ENCODE measurements at places on chromosomes 7 and 10. TPM values are rescaled to one million over a fixed set of nuclear protein-coding genes. Genes with fewer than 3 reads are reported as not detected.
A peak's percentile ranks its signal among the peaks of the same experiment; 100 is the strongest.

Gene H2BK1
- not detected for total RNA-seq

Gene LRGUK
- 0.12 TPM for total RNA-seq

Gene FAM25G
- not detected for total RNA-seq

Gene STAMBPL1
- 8.1 TPM for total RNA-seq

Gene SLC39A12
- not detected for total RNA-seq

Gene ADRA2A
- 3.6 TPM for total RNA-seq

Gene CTNNA3
- total RNA-seq: 48.7 TPM

Gene SCIN
- total RNA-seq: 1.3 TPM

Gene RELN
- 3.6 TPM for total RNA-seq

Gene CYP26C1
- 0.05 TPM for total RNA-seq

DNA sequence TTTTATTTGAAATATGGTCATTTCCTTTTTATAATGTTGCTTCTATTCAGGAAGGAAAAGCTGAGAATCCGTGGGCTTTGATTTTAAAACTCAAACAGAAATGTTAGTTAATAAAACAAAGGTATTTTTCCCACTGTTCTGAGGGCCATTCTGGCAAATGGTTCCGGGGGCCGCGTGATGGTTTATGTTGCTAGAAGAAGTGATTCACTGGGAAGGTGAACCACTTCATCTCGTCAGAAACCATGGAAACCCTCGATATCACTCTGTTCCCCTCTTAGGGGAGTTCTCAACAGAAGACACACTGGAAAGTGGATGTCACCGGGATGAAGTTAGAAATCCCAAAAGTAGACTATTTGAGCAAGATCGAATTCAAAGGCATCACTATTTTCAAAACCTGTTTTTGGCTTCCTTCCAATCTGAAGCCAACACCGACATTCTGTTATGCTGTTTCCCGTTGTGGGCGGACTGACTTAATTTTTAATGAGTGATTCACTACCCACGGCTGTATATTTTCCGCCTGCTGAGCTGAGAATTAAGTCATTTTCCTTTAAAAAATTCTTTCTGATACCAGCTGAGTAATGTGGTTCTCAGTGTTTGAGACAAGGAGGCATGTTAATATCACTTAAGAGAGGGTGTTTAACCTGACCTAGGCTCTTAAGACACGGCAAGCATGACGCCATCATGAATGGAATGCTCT lies 84.1 kb downstream of the PTPRE start:
- no peak for DNase-seq

DNA sequence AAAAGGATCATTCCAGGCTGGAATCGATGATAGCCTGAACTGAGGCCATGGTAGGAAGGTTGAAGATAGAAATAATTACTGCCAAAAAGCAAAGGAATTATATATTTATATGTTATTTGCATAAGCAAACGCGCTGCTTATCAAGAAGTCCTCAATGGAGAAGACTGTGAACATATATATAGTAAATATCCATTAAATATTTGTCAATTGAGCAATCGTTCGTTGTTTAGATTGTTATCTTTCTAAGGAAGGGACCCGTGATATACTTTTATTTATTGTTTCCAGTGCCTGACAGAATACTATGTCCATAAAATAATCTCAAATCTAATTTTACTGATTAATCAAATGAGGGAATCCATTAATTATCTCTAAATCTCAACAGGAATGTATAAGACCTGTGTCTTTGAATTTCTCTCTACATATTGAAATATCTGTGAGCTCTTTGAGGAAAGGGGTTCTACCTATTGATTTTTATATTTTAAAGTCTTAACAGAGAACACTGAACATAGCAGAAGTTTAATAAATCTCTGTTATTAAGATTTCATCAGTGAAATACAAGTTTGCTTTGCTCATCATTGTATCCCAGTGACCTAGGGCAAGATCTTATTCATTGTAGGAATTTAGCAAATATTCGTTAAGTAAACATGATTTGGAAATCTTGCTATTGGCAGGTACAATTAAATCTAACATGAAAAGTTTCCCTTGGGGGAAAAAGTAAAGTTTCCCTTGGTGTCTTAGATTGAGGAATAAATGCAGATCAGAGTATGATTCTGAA lies 12.0 kb upstream of the HERC4 start:
- DNase-seq: no peak

GRCh38 chr7:26490640-26491624 lies 199.3 kb downstream of the SNX10 start:
- DNase-seq: no peak

- no peak for DNase-seq
These were observed 805 bp downstream of the RASGEF1A start for GRCh38 chr10:43265799-43266721.

DNA sequence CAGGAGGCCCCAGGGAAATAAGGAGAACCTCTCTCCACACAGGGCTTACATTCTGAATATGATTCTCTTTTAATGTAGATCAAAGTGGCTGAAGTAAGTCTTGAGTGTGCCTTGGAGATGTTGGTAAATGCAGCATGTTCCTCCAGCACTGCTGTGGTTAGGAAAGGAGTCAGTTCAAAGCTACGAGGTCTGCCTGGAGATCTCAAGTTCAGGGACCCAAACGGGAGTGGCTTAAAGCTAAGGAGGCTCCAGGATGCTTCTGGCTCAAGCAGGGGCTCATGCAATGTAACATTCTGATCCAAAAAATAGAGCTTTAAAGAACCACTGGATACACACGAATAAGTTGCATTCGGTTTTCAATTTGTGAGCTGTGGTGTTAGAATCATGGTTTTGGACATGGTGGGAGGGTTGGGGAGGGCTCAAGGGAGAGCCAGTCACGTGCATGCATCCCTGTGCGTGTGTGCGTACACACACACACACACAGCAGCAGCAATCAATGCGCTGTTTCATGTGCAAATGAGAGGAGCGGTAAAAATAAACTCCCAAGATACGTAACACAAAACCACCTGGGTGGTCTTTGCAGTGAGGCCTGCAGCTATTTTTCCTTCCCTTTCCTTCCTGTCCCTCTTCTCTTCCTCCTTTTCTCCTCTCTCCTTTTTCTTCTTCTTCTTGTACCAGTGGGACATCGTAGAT lies 70.5 kb downstream of the AOAH start:
- no peak for DNase-seq

DNA sequence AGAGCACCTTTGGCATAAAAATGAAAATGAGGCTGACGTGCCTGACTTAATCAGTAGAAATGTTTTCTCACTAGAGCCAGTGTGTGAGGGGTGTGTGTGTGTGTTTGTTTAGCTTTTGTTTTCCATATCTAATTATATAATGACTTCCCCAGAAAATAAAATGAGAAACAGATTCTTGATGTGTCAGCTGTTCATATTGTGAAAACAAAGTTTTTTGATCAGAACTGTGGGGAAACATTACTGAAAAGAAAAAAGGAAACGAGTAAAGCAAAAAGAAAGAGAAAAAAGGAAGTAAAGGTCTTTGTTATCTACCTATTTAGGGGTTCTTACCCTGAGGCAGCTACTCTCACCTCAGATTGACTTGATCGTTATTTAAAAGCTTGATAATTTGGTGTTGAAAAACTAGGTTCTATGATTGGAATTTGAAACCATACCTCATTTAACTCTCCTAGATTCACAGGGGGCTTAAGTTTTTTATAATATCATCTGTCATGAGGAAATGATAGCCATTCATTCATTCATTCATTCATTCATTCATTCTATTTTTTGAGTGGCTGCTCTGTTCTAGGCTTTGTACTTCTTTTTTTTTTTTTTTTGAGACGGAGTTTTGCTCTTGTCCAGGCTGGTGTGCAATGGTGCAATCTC lies 58.0 kb downstream of the CREM start:
- DNase-seq: no peak

DNA sequence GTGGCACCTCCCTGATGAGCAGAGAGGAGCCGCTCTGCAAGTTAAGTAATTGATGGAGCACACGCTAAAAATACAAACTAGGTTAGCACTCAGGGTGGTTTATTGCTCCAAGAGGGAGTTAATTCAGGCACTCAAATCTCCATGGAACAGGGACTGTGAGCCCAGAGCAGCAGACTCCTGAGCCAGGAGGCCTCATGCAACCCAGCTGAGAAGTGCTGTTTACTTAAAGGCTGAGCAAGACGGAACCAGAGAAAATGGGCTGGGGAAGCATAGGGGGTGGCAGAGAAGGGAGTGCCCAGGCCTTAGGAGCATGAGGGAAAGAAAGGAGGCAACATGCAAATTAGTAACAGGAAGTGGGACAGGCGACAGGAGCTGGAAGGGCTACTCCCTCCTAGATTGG lies 174.1 kb downstream of the KCNMA1 start:
- no peak for DNase-seq

DNA sequence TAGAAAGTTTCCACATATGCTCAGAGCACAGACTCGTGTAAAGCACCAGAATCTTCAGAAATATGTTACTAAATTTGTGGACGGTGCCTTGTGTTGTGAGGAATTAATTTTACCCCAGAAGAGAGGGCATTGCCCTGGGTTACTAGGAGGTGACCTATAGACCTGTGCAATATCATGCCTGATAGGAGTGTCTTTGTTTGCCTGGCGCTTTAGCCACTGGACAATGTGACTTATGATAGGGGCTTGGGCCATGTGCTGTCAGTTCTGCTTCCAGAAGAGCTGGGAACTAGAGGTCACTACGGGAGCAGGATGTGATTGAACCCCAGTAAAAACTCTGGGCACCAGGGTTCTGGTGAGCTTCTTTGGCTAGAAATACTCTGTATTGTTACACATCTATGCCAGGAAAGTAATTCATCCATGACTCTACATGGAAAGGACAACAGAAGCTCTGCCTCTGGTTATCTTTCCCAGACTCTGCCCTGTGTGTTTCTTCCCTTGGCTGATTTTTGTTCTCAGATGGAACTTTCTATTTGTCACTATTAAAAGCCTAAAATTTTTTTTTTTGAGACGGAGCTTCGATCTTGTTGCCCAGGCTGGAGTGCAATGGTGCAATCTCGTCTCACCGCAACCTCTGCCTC lies 75.5 kb downstream of the SIRT1 start:
- DNase-seq: no peak

GRCh38 chr7:132782777-132783640 lies 206.7 kb upstream of the PLXNA4 start:
- DNase-seq: no peak

- no peak for DNase-seq
These were observed 48.9 kb upstream of the HELLS start for GRCh38 chr10:94496646-94497045.

DNA sequence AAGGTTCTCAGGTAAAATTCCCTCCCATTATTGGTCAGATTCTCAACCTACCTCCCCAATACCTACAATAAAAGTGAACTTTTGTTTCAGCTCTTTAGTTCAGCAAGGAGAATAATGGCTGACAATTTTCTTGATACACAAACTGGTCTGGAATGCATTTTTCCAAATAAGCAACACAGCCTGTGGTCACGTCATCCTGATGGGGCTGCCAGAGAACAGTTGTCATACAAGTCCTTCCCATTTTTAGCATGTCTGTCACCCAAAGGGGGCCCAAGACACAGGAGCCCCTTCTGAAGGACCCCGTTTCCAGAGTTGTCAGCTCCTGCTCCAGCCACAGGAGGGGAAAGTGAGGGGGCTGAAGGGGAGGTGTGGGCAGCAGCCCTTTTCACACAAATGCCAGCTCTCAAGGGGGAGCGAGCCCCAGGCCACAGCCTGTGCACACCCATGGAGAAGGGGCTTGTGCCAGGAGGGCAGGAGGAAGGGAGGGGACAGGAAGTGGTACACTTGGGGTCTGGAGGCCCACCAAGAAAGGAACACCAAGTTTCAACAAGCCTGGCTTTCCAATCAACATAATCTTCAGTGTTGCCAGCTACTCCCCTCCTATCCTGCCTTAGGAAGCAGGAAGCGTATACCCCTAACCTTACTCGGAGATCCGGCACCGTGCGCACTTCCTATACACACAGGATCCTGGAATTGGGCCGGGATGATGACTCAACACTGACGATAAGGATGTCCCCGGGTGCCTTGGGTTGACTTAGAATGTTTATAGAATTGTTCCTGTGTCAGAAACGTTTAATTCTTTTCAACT lies 43.4 kb upstream of the PDLIM1 start:
- DNase-seq: peak; percentile 94

DNA sequence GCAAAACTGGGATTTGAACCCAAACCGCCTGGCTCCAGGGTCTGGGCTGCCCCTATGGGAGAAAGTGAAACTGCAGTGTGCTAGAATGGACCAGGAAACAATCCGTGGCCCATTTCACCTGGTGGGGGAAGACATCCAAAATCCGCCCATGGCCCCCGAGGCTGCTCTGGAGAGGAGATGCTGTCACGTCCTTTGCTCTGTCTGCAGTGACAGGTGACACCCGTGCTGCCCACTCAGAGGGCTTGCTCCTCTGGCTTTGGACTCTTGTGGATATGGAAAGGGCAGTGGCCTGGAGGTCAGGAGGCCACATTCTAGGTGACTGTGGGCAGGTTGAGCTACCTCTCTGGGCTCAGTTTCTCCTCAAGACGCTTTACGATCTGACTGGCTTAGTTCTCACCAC lies 151.2 kb upstream of the GPR26 start:
- DNase-seq: no peak

GRCh38 chr10:80160361-80161320 lies 28.1 kb downstream of the PLAC9 start:
- DNase-seq: no peak

- DNase-seq: no peak
These were observed 96.8 kb downstream of the TMEM26 start for GRCh38 chr10:61356354-61356753.

DNA sequence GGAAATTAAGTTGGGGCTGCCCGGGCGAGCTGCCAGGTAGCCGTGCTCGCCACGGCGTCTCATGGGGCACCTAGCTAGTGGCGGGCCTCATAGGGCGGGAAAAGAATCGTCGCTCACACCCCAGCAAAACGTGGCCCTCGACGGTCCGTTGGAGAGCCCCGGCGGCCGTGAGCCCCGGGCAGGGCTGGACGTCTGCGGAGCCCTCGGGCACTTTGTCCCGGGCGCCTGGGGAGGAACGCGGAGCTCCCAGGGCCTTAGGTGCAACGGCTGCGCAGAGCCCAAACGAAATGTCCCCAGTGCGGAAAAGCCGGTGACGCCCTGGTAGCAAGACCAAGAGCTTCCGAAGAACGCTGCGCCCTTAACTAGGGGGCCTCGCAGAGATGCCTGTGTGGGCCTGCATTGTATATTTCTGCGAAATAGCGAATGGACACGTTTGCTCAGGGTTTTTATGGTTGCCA lies 866 bp upstream of the SFMBT2 start:
- DNase-seq: no peak

DNA sequence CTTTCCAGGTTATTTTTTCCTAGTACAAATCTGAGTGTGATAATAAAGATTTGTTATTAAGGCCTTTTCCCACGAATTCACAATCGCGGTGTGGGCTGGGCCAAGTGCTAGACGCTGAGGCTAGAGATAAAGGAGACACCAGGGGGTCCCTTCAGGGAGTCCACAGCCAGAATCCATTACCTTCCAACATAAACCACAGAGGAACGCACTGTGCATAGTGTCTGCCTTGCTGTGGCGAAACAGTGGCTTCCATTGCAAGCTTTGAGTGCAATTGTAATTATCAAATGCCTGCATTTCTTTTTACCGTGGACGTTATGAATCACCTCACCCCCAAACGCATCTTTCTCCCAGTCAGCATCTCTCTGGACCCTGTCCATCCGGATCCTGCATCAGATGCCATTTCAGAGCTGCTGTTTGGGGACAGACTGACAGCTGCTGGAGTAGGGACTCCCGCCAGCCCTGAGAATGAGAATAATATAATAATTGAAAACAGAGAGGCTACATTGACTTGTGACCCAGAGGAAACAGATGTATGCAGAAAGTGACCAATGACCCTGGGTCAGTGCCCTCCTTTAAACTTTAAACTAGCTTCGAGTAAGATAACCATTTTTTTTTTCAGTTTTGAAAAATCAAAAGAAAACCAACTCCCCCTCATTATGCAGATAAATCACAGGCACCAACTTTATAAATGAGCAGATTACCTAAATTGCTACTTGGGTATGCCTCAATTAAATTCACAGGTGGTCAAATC lies 456.2 kb upstream of the NRP1 start:
- DNase-seq: no peak

- peak; percentile 36 for DNase-seq
These were observed 15.8 kb downstream of the BTBD16 start for GRCh38 chr10:122286867-122287266.

Measured in left cardiac atrium (tissue), 4 donors.